ENCODE measurements at places on chromosomes 4 and X. TPM values are rescaled to one million over a fixed set of nuclear protein-coding genes. Genes with fewer than 3 reads are reported as not detected.

ZNF718 gene
- total RNA-seq = 3.6 TPM

MID1 gene
- total RNA-seq = 32.4 TPM

ETDA gene
- total RNA-seq = not detected

- peaks cover 2% of the 10 kb centered on the region for H3K36me3 ChIP-seq
- peak overlapping the region; percentile 38 for H3K4me3 ChIP-seq
- H3K4me1 ChIP-seq = peaks cover 7% of the 10 kb centered on the region
- no peak for DNase-seq
- no peak overlapping the region for H3K27ac ChIP-seq
- H3K27me3 ChIP-seq = no peaks in the 10 kb centered on the region
Measured at GRCh38 chr4:4857001-4857808, 2.3 kb upstream of the MSX1 start.

DNA sequence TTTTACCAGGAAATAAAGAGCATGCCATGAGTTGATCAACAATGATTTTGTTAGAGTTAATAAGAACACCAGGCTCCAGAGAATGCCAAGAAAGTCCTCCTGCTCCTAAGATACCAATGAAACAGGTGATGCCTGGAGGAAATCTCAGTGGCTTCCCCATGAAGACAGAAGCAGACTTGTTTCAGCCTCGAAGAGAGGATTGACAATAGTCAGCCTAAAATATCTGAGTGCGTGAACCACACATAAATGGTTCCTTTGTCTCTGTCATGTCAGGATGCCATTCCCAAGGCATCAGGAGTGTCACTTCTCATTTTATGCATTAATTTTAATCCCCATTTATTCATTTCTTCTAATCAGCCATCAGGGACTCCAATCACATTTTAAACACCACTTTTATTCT, 69.6 kb downstream of the PHOX2B start:
- H3K27me3 ChIP-seq = no peaks in the 10 kb centered on the region
- no peak for DNase-seq
- H3K4me3 ChIP-seq = no peak overlapping the region
- no peaks in the 10 kb centered on the region for H3K36me3 ChIP-seq
- no peak overlapping the region for H3K27ac ChIP-seq

NLRP2B gene
- total RNA-seq = not detected

ARR3 gene
- not detected for total RNA-seq

ZMAT1 gene
- 5.7 TPM for total RNA-seq

- no peak overlapping the region for H3K27ac ChIP-seq
- H3K27me3 ChIP-seq = no peaks in the 10 kb centered on the region
- H3K4me1 ChIP-seq = no peaks in the 10 kb centered on the region
- no peak overlapping the region for H3K4me3 ChIP-seq
- H3K36me3 ChIP-seq = no peaks in the 10 kb centered on the region
- no peak for DNase-seq
Measured at GRCh38 chr4:18754180-18754579, 732.6 kb upstream of the LCORL start.

TRAM1L1 gene
- total RNA-seq = 0.72 TPM

- peaks cover 16% of the 10 kb centered on the region for H3K4me1 ChIP-seq
- no peaks in the 10 kb centered on the region for H3K27me3 ChIP-seq
- no peak overlapping the region for H3K27ac ChIP-seq
- no peak overlapping the region for H3K4me3 ChIP-seq
- H3K36me3 ChIP-seq = no peaks in the 10 kb centered on the region
Measured at GRCh38 chr4:6767386-6767747, 15.2 kb upstream of the KIAA0232 start.

KIAA1210 gene
- not detected for total RNA-seq

CD38 gene
- 0.15 TPM for total RNA-seq

DNA sequence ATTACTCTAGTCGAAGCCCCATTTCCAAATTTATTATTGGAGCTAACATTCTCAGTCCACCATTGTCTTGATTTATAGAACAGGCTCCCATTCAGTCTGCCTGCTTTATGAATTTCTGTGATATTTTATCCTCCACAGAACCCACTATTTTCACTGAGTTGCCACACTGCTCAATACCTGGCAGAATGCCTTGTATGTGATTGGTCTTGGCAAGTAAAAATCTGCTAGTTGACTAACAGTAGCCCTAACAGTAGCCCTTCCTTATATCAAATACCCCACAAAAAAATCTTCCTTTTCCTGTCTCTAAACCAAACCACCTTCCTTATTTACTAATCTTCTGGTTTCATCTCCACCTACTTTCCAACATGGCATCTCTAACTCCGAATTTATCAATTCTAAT, 82.6 kb downstream of the CHM start:
- DNase-seq = no peak
- H3K27me3 ChIP-seq = no peaks in the 10 kb centered on the region
- no peaks in the 10 kb centered on the region for H3K36me3 ChIP-seq

DNA sequence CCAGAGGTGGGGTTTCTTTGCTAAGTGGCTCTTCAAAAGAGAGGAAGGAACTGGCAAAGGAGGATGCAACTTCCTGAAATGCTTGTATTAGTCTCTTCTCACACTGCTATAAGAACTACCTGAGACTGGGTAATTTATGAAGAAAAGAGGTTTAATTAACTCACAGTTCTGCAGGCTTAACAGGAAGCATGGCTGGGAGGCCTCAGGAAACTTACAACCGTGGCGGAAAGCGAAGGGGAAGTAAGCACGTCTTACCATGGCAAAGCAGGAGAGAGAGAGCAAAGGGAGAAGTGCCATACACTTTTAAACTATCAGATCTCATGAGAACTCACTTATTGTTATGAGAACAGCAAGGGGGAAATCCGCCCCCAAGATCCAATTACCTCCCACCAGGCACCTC, 505.7 kb downstream of the ZNF674 start:
- no peaks in the 10 kb centered on the region for H3K27me3 ChIP-seq
- H3K4me1 ChIP-seq = no peaks in the 10 kb centered on the region
- H3K4me3 ChIP-seq = no peak overlapping the region
- H3K27ac ChIP-seq = no peak overlapping the region
- no peak for DNase-seq

- DNase-seq = no peak
- H3K27ac ChIP-seq = no peak overlapping the region
- no peak overlapping the region for H3K4me3 ChIP-seq
- no peaks in the 10 kb centered on the region for H3K27me3 ChIP-seq
Measured at GRCh38 chrX:46554942-46555341, 9.7 kb upstream of the ZNF674 start.

- peak overlapping the region; percentile 96 for H3K27ac ChIP-seq
- peak overlapping the region; percentile 6 for H3K4me3 ChIP-seq
- no peak for DNase-seq
- peaks cover 87% of the 10 kb centered on the region for H3K4me1 ChIP-seq
- H3K36me3 ChIP-seq = no peaks in the 10 kb centered on the region
Measured at GRCh38 chr4:140085062-140085622, 68.8 kb downstream of the MAML3 start.

DNA sequence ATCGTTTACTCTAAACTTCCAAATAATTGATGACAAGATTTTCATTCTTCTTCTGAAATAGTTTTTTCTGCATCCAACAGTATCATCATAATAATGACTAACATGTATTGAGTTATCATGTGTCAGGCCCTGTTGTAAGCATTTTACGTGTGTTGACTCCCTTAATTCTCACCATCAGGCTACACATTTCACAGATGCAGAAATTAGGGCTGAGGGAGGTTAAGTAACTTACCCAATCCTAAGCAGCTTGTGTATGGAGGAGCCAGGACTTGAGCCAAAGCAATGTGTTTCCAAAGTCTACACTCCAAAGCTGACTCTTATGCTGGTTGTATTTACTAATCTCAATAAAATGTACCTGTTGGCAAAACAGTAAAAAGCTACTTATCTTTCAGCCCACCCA, 11.2 kb upstream of the KDR start:
- no peaks in the 10 kb centered on the region for H3K27me3 ChIP-seq
- no peak overlapping the region for H3K27ac ChIP-seq
- DNase-seq = no peak
- H3K4me1 ChIP-seq = no peaks in the 10 kb centered on the region
- no peak overlapping the region for H3K4me3 ChIP-seq
- H3K36me3 ChIP-seq = no peaks in the 10 kb centered on the region

GRCh38 chr4:67566335-67566734, 7.8 kb downstream of the STAP1 start:
- H3K27ac ChIP-seq = no peak overlapping the region
- no peaks in the 10 kb centered on the region for H3K27me3 ChIP-seq
- no peak overlapping the region for H3K4me3 ChIP-seq

NPY2R gene
- not detected for total RNA-seq
